Mammary epithelial cell (primary cell): ENCODE measurements at places on chromosomes 7 and 10. TPM values are rescaled to one million over a fixed set of nuclear protein-coding genes. Genes with fewer than 3 reads are reported as not detected.

CHAT gene
- not detected for polyA plus RNA-seq

INPP5A gene
- 17.3 TPM for polyA plus RNA-seq

DNA sequence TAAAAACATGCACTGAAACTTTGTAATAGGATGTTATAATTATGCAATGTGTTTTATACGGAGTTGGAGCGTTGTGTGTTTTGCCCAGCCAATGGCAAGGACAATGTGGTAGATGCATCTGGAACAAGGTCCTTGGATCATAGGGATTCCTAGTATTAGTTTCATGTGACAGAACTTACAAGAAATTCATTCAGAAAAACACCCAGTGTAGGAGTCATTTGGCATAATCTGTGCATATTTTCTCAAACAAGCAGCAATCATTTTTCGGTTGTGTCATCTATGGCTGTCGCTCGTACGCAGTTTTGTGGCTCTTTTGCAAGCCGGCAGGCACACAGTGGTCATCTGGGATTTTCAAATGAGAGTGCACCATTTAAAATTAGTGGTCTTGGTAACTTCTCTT, 19.8 kb downstream of the CREB5 start:
- DNase-seq = no peak

GRCh38 chr7:28291559-28291958, 111.0 kb upstream of the JAZF1 start:
- no peak for DNase-seq

IQUB gene
- 0.03 TPM for polyA plus RNA-seq

DNA sequence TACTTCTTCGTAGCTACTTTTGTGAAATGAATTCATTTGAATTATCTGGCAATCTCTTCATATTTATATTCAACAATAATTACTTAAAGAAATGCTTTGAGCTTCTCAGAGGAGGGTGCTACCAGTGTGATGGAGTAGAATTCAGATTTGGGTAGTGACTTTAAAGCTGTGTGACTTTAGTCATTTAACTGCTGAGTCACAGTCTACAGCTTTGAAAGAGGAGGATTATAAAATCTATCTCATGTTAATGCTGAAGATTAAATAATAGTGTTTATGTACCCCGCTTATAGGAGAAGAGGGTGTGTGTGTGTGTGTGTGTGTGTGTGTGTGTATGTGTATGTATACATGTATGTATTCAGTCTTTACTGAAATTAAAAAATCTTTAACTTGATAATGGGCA, 68.2 kb downstream of the CFTR start:
- DNase-seq = no peak

DNA sequence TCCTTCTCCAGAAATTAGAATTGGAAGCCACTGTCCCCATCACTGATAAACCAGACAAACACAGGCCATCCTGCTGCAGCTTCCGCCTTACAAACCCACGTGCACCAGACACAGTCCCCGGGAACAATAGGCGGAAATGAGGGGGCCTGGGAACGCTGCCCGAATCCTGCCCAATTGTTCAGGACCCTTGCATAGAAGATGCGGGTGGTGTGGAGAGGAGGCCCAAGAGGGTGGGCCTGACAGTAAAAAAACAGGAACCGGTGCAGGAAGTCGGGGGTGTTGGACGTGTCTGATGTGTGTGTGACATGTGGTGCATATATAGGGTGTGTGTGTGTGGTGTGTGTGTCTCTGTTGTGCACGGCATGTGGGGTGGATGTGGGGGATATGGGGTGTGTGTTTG, 26.5 kb upstream of the CHST15 start:
- no peak for DNase-seq

DNA sequence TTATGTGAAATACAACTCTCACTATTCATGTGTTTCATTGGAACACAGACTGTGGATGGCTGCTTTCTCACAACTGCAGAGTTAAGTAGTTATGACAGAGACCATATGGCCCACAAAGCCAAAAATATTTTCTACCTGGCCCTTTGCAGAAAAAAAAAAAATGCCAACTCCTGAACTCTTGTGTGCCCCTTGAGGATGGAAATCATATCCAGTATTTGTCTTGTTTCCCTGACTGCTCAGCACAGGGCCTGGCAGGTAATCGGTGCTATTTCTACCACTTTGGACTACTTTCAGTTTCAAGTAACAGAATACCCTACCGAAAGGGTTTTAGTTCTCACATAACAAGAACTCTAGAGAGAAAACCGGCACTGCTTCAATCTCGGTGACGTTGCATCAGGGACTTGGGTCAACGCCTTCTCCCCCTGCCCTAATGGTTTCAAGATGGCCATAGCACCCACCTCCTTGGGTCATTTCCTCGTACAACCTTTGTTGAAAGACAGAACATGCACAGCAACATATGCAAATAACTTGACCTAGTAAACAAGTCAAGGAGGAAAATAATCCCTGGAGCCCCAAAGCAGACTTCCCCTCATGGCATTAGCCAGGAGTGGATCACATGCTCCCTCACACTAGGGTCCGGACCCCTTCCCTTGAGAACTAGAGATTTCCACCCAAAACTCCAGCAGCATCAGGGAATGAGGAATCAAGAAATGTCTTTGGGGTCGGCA, 11.8 kb upstream of the GPNMB start:
- no peak for DNase-seq

DNA sequence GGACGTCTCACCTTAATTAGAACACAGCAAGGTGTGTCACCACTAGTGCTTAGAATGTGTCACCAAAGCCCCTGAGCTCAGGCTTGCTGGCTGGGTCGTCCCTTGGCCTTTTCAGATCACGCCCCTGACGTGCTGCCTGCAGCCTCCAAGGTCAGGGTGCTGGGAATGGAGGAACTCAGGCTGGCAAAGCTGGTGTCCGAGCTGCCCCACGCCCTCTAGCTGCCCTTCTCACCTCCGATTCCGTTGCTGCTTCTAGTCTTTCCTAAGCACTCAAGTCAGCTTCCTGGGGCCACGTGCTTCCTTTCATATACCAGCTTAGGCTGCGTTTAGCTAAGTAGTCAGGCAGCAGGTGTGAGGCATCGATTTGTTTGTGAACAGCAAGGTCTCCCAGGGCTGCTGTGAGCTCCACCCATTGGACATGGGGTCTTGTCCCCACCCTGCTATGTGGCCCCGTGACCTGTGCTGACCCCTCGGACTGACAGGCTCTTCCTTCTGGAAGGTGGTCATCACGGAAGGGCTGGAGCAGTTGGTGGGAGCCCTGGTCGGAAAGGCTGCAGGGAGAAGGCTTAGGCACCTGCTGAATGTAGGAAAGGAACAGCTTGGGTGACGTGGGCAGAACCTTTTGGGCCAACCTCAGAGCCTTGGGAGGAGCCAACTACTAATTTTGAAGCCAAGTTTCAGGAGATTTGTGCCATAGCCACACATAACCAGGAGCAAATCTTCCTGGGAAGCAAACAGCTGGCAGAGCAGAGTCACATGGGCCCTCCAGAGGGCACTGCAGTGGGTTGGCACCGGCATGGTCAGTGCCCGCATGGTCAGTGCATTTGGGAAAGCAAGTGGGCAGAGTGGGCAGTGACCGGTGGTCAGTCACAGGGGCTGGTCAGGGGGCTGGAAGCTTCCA, 28.8 kb downstream of the VIPR2 start:
- DNase-seq = no peak

DNA sequence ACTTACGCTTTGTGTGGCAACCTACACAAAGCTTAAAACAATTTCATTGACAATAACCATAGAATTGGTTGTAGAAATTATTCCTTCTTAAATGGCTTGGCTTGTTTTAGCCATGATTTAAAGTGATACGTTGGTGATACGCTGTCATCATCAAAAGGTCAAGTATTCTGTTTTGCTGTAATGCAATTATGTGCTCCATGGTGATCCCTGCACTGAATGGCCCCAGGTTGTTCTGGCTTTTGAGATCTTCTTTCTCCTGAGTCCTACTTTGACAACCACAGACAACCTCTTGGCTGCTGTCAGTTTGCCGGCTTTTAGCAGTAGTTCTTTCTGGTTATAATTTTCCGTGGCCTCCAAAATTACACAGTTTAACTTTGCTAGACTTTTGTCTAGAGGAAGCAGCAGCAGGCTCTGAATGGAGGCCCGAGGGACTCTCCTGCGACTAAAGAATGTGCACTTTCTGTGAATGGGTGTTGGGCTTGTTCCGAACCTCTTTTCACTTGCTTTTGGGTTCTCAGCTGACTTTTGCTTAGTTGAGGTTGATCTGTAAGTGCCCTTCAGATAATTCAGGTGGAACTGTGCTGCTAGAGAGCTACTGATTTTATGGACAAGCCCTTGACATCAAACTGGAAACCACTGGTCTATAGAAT, 104.7 kb downstream of the TMEM178B start:
- no peak for DNase-seq

PPP1R3C gene
- polyA plus RNA-seq = 2.7 TPM

CDCA7L gene
- 28.7 TPM for polyA plus RNA-seq

- DNase-seq = no peak
Measured at GRCh38 chr10:62473241-62473640, 99.1 kb downstream of the ZNF365 start.

- no peak for DNase-seq
Measured at GRCh38 chr7:45564886-45565455, 9.2 kb upstream of the ADCY1 start.

GRCh38 chr10:75297021-75297599, 61.4 kb upstream of the COMTD1 start:
- peak; percentile 14 for DNase-seq

DNA sequence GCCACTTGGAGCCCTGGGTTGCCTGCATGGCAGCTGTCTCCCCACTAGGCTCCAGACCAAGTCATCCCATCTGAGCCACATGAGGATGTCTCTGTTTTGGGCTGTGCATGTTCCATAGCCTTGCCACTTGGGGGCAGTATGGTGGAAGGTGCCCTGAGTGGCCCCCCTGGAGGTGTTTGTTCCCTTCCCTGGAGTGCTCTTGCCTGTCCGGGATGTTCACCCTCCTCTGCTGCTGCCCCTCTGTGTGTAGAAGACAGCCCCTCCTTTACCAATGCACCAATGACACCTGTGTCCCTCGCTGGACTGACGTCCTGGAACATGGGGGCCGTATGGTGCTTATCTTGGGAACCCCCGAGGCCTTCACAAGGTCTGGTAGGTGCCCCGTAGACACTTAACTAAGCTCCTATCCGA, 100.2 kb downstream of the ACTR3B start:
- DNase-seq = no peak

DNA sequence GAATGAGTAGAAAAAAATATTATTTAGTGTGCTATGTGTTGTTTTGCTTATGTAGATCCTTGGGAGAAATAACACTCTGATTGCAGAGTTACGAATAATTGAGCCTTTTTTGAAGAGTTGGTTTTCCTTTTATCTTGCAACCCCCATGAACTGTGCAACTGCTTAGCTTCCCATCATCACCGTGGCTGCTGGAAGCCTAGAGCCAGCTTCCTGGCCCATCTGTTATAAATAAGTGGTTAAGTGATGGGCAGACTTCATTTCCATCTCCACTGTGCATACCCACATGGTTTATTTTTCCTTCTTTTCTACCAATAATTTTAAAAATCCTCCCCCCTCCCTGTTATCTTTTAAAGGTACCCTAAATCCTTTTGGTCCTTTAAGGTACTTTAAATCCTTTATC, 554.9 kb upstream of the GALNT17 start:
- no peak for DNase-seq

- DNase-seq = peak; percentile 73
Measured at GRCh38 chr10:73414230-73414945, 530 bp upstream of the ANXA7 start.

TMEM236 gene
- polyA plus RNA-seq = 0.06 TPM

GRCh38 chr7:150992833-150993302, 2.1 kb downstream of the NOS3 start:
- no peak for DNase-seq

- no peak for DNase-seq
Measured at GRCh38 chr7:131945957-131946544, 389.6 kb upstream of the PODXL start.

GRCh38 chr10:129808092-129808983, 155.7 kb downstream of the EBF3 start:
- no peak for DNase-seq

- no peak for DNase-seq
Measured at GRCh38 chr7:150404172-150404804, 25.2 kb downstream of the ZNF775 start.

EPHA1 gene
- 21.3 TPM for polyA plus RNA-seq

DNA sequence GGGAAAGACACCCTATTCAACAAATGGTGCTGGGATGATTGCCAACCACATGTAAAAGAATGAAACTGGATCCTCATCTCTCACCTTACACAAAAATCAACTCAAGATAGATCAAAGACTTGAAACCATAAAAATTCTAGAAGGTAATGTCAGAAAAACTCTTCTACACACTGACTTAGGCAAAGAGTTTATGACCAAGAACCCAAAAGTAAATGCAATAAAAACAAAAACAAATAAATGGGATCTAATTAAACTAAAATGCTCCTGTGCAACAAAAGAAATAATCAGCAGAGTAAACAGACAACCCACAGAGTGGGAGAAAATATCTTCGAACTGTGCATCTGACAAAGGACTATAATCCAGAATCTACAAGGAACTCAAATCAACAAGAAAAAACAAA, 504.2 kb upstream of the MBL2 start:
- DNase-seq = no peak

NPY4R2 gene
- polyA plus RNA-seq = 0.07 TPM

- DNase-seq = no peak
Measured at GRCh38 chr10:51425431-51425830, 274.0 kb downstream of the CSTF2T start.

DNA sequence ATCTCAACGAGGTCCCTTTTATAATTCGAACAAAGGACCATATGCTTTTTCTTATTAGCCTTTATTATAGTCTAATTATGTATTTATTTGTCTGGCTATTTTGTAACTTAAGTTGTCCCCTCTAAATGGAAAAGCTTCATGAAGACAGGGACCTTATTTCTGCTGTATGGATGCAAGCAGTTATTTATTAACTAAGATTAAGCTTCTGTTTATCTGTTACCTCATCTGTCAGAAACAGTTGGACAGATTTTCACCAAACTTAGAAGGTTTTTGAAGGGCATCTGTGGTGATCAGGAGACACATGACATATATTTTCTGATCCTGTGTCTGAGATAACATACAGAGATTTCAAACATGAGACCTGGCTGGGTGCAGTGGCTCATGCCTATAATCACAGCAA, 43.2 kb downstream of the KAT6B start:
- no peak for DNase-seq

DNA sequence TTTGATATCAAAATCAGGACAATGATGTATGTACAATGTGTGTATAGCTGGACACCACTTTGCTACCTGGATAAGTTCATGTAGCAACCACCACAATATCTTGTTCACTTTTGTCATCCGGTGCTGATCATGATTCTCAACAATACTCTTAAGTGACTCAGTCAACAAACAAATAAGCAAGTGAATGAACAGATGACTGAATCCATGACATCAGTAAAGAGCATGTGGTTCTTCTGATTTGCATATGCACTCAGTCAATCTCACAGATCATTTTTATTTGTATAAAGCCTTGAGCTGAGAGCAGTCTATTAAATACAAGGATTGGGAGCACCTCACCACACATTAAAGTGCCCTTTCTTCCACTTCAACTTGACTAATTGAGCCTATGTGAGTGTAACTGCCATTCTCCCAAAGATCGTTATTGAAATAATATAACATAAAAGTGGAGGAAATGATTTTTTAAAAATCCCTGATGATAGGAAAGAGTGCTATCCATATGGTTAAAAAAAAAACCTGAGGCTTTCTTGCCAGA, 69.5 kb downstream of the NPSR1 start:
- no peak for DNase-seq

C10orf62 gene
- polyA plus RNA-seq = 0.05 TPM

GRCh38 chr7:115719963-115720362, 310.6 kb downstream of the TFEC start:
- no peak for DNase-seq
